ENCODE measurements at places on chromosomes 5 and 9.

DNA sequence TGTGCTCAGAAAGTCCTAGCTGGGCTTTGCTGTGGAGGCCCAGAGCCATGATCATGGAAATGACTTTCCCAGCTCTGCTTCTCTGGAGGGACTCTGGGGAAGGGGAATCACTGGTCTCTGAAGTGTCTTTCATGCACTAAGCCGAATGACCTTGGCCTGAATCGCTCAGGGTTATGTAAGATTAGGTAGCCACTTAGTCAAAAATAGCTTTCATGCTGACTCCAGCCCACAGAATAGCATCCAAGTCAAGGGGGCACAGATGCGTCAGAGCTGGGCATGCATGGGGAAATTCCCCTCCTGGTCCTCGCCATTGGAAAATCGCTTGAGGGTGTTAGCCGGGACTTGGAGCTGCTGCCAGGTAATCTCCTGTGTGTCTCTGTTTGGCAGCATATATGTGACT lies 36.1 kb upstream of the PPARGC1B start:
- no peak for DNase-seq

DNA sequence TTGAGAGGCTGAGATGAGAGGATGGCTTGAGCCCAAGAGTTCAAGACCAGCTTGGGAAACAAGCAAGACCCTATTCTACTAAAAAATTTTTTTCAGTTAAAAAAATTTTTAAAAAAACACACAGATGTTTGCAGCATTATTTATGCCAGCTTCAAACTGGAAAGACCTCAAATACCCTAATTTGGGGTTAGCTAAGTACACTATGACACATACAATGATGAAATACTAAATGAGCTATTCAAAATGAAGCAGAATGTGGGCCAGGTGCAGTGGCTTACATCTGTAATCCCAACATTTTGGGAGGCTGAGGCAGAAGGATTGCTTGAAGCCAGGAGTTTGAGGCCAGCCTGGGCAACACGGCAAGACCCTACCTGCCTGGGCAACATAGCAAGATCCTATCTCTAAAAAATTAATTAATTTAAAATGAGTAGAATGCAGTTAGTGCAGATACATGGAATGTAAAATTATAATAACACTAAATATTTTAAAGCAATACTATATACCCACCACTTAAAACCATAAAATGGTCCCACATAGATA lies 44.9 kb downstream of the LHFPL2 start:
- no peak for DNase-seq

DNA sequence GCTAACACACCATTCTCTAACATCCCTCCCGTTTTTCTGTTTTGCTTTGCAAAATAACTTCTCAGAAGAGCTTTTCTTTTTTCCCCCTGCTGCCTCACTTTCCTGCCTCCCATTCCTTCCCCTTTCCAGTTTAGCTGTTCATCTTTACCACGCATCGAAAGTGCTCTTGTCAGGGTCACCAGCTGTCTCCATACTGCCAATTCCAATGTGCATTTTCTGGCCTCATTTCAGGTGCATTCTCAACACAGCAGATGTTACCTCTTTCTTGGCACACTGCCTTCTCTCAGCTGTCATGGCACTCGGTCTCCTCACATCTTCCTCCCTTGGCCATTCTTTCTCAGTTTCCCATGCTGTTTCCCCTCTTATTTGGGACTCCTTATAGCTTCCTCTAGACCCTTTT lies 9.5 kb downstream of the ARSK start:
- DNase-seq: no peak

DNA sequence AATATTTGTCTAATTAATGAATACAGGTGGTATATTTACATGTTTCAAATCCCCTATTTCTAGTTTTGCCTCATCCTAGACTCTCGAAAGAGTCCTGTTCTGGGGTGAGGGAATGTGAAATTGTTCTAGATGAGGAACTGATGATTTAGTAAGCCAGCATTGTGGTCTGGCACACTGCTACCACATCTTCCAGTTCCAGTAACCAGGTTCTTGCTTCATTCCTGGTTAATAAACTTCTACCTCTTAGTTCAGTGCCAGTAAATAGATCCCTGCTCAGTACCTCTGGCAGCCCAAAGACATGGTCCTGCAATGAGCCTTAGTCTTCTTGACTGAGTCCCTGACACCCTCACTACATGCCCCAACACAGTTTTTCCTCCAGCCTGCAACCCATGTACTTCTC lies 207.7 kb downstream of the SREK1 start:
- DNase-seq: peak; percentile 70

DNA sequence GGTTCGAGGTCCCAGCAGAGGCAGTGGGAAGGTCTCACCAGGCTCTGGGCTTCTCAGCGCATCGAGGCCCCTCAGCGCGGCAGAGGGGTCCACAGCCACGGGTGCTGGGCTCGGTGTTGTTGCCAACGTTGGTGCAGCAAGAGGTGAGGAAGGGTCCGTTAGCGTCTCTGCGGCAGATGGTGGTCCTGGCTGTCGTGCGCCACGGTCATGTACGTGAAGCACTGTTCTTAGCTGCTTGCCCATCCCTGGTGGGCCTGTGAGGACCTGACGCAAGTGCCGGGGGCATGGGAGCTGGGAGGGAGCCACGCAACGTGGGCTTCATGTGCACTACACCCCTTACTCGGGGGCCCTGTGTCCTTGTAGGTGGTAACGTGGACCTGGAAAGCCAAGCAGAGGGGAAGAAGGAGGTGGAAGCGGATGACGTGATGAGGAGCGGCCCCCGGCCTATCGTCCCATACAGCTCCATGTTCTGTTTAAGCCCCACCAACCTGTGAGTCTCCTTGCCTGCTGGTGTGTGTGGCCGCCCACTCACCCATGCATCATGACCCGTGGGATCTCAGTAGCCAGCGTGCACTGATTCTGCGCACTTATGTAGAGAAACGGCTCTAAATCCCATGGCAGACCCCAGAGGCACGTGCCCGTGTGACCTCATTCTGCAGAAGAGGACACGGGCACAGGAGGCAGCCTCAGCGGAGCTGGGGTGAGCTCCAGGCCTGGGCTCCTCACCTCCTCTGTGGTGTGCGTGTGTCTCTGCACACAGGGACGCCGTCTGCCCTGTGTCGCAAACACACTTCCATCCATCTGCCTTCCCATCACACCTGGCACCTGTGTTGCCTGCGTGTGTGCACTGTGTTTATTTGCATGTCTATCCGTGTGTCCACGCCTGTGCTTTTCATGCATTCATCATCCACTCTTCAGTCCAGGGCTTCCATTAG lies 166.1 kb downstream of the CACNA1B start:
- no peak for DNase-seq

DNA sequence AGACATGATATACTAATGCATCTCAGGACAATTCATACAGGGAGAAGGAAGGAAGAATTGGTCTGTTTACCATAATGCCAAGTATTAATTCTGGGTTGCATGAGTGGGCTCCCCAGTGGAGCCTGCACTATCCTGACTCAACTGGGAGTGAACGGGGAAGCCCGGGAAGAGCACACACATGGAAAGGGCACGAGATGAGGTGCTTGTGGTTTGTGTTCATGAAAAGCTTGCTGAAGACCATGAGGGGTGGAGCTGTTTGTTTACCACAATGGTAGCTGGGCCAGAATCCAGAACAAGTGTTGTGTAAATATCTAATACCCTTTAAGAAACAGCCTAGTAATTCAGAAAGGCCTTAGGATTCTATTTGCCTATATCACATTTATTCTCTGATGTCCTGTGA lies 44.6 kb downstream of the POC5 start:
- no peak for DNase-seq

- DNase-seq: no peak
Measured at GRCh38 chr9:84101964-84102632, 121.5 kb downstream of the RMI1 start.

Data from suppressor macrophage treated with lipopolysaccharide for 4 hours (primary cell).